ENCODE measurements at places on chromosomes 2 and 18. TPM values are rescaled to one million over a fixed set of nuclear protein-coding genes. Genes with fewer than 3 reads are reported as not detected.

DNA sequence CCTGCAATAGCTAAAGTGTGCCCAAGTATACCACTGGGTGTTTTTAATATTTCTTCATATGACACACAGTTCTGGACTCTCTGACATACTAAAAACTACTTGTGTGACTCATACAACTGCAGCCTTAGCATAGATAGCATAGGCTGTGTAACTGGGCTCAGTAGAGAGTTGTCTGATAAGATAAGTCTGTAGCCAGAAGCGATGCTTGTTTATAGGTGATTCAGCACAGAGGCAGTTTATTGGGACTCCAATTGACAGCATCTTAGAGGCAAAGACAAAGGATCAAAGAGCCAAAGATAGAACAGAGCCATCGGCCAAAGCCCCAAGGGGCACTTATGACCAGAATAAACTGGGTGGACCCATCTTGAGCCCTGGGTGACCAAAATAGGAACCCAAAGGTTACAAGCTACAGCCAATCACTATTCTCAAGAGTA lies 42.3 kb downstream of the AAK1 start:
- DNase-seq = no peak

DNA sequence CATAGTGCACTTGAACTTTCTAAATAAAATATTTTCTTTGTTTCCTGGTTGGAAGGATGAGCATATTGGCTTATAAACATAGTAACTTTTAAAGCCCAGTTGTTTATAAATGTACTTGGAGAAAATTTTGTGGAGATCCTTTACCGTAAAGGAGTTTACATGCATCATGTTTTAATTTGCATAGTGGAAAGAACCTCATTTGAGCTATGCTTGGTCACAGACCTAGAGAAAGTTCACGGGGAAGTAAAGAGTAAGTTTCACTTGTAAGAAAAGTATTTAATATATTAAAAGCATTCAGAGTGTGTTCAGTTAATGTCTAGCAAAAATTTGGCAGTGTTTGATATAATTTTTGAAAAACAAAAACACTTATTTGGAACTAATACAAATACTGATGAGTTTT lies 45.3 kb downstream of the PIKFYVE start:
- no peak for DNase-seq

The CRACDL gene
- total RNA-seq = 1.6 TPM

The ALK gene
- not detected for total RNA-seq

DNA sequence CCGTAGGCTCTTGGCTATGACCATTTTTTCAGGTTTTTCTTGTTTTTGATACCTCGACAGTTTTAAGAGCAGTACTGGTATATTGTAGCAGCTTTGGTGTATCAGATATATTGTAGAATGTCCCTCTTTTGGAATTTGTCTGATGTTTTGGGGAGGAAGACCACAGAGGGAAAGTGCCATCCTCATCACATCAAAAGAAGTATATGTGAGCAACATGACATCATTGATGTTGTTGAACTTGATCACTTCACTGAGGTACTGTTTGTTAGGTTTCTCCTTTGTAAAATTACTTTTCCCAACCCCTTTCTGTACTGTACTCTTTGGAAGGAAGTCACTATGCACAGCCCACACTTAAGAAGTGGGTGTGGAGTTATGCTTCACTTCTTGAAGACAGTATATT lies 41.0 kb downstream of the EML4 start:
- no peak for DNase-seq

GRCh38 chr18:68427951-68428401 lies 286.9 kb downstream of the TMX3 start:
- DNase-seq = no peak

The RAD51AP2 gene
- 0.07 TPM for total RNA-seq

DNA sequence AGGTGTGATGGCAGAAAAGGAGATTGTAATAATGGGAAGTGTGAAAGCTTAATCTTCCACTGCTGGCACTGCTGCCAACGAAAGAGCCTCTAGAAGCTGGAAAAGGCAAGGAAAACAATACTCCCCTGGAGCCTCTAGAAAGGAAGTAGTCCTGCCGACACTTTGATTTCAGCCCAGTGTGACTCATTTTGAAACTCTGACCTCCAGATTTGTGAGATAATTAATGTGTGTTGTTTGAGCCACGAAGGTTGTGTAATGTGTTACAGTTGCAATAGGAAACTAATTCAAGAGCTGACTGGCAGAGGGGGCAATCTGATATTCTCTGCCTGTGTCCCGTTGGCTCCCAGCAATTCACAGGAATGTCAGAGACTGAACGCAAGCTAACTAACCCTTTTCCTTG lies 219.2 kb upstream of the UBE2E3 start:
- DNase-seq = no peak

The TEX51 gene
- total RNA-seq = not detected

GRCh38 chr18:34358923-34359322 lies 134.2 kb upstream of the NOL4 start:
- no peak for DNase-seq

The SLC4A3 gene
- 19.7 TPM for total RNA-seq

The TDRD15 gene
- total RNA-seq = 0.04 TPM

The TUBA3E gene
- not detected for total RNA-seq

DNA sequence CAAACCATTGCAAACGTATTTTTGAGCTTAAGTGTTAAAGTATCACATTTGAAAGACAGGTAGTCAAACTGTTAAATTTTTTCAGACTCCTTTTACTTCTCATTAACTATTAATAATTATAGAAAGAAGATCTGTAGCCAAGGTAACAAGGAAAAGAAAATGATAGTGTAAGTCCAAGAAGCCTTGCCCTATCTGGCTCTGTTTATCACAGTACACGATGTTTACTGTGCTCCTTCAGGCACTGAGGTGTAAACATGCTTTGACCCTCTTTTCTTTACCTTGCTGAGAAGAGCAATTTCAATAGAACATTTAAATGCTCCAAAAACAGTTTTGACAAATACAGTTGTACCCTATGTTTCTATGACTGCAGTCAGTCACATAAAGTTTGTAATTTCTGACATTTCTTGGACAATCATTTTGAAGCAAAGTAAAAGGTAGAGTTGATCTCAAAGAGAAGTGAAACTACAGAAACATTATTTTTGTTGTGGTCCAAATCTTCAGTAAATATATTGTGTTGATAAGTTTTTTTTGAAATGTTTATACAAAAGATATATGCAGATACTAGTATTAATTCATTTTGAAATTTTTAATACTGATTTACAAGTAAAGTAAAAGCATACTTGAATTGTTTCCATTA lies 152.6 kb upstream of the KYNU start:
- no peak for DNase-seq

The NOL4 gene
- total RNA-seq = 5.7 TPM

The CHRNA1 gene
- total RNA-seq = not detected

GRCh38 chr2:46679761-46680160 lies 200.4 kb downstream of the TMEM247 start:
- no peak for DNase-seq
